ENCODE measurements at places on chromosomes 5 and 9.

DNA sequence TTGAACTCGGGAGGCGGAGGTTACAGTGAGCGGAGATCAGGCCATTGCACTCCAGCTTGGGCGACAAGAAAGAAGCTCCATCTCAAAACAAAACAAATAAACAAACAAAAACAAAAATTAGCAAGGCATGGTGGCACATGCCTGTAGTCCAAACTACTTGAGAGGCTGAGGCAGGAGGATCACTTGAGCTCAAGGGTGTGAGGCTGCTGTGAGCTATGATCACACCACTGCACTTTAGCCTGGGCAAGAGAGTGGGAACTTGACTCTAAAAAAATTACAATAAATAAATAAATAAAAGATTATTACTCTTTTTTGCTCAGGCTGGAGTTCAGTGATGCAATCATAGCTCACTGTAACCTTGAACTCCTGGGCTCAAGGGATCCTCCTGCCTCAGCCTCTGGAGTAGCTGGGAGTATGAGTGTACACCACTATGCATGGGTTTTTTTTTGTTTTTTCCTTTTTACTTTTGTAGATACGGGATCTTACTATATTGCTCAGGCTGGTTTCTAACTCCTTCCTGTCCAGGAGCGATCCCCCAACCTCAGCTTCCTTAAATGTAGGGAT is 9.0 kb upstream of the DCP2 start:
- DNase-seq = no peak

GRCh38 chr5:142613271-142613671 is 72.6 kb downstream of the FGF1 start:
- no peak for DNase-seq

- no peak for DNase-seq
Observed at GRCh38 chr9:128690684-128691034, 1.6 kb downstream of the SET start.

DNA sequence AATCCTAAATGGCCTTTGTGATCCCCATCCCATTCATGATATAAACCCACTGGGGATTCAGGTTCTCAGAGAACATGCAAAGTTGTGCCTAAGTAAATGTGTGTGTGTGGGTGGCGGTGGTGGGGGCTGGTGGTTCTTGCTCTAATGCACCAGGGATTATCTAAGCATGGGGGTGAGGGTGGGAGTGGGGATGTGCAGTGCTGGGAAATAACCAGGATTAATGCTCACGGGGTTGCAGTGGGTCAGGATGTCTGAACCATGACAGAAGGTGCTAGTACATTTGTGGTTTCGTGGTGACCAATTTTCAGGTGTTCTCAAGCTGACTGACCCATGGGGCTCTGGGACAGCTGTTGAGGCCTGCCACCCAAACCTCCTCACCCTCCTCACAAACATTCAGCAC is 101.0 kb downstream of the ZNF608 start:
- peak; percentile 55 for DNase-seq

- DNase-seq = peak; percentile 62
Observed at GRCh38 chr9:87212605-87213021, 265.3 kb upstream of the GAS1 start.

GRCh38 chr9:123365287-123365880 is 9.4 kb downstream of the CRB2 start:
- no peak for DNase-seq

- no peak for DNase-seq
Observed at GRCh38 chr5:180348336-180348735, 4.8 kb downstream of the GFPT2 start.

DNA sequence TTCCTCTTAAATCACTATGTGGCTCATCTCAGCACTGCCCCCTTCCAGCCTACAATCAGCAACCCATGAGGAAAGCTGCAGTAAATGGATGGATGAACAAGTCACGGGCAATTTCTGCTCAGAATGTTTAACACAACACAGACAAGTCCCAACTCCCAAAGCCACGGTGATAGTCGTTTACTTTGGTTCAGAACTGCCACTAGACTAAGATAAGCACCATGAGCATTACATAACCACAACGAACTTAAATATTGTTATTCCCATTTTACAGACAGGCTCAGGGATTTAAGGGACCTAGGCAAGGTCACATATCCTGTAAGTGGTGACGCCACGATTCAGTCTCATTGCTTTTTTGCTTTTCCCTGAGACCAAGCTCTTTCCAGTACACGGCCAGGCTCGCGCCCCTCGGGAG is 2.0 kb upstream of the SMIM27 start:
- no peak for DNase-seq

GRCh38 chr9:81132318-81132717 is 557.0 kb downstream of the TLE1 start:
- DNase-seq = peak; percentile 72

DNA sequence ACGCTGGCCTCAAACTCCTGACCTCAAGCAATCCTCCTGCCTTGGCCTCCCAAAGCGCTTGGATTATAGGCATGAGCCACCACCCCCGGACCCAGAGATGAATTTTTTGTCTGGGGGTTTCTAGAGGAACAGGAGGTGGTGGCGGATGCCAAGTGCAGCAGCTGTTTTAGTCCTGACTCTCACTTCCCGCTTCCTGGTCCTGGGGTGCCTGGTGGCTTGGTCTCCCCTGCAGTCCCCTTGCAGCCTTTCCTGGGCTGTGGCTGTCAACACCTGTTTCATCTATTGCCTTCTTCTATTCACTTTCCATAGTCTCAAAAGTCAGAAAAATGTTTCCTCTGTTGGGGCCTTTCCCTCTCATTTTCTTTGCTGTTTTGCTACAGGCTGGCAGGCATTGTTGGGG is 6.5 kb upstream of the NHP2 start:
- no peak for DNase-seq

GRCh38 chr9:126296687-126297086 is 29.9 kb upstream of the MVB12B start:
- DNase-seq = no peak

GRCh38 chr9:129851821-129852220 is 16.6 kb downstream of the USP20 start:
- DNase-seq = no peak

DNA sequence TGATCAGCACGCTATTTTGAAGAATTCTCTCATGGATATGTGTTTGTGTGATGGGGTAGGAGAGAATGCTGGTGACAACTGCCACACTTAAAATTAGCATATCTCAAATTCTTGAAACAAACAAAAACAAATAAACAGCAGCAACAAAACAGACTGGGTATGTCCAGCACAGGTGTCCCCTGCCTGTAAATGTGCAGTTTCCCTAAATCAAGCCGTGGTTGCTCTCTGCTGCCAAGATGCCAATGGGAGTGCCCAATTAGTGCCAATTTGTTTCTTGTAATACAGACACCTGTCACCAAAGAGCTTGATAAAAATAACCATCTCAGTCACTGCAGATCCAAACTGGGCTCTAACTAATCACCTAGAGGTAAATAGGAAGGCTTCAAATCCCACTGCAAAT is 144.2 kb upstream of the SMARCA2 start:
- DNase-seq = no peak

DNA sequence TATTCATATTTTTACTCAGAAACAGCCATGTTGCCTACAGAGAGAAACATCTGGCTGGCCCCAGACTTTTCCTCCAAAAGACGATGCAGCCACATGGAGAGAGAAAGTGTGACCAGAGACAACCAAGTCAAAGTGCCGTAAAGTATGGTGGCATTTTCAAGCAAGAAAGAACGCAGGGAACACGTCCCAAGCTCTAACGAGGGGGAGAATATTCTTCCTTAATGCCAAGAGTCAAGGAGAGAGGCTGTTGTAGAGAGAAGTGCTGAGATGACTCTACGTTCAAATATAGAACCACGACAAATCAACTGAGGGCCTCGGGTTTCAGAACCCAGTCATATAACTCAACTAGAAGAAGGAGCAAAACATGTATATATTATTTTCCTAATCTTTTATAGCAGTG is 55.9 kb downstream of the FNBP1 start:
- no peak for DNase-seq

- DNase-seq = no peak
Observed at GRCh38 chr5:76547891-76548524, 75.2 kb downstream of the F2RL2 start.

GRCh38 chr5:107668154-107669095 is 2.3 kb downstream of the EFNA5 start:
- peak; percentile 15 for DNase-seq

- no peak for DNase-seq
Observed at GRCh38 chr9:121800376-121800775, 148.9 kb downstream of the DAB2IP start.

DNA sequence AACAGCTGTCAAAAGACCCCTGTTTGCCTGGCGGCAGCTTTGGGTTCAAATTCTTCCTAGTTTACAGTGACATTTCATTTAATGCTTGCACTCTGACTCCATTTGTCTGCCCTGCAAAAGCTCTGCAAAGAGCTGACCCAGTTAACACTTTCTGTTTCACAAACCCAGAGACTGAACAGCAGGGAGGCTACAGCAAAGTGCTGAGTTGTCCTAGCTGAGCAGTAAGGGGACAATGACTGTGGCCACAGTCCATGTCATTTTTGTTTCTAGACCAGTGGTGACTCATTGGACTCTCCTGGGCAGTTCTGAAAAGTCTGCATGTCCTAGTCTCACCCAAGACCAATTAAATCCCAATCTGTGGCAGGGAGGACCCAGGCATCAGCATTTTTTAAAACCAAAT is 994.8 kb upstream of the WWC1 start:
- DNase-seq = peak; percentile 39

DNA sequence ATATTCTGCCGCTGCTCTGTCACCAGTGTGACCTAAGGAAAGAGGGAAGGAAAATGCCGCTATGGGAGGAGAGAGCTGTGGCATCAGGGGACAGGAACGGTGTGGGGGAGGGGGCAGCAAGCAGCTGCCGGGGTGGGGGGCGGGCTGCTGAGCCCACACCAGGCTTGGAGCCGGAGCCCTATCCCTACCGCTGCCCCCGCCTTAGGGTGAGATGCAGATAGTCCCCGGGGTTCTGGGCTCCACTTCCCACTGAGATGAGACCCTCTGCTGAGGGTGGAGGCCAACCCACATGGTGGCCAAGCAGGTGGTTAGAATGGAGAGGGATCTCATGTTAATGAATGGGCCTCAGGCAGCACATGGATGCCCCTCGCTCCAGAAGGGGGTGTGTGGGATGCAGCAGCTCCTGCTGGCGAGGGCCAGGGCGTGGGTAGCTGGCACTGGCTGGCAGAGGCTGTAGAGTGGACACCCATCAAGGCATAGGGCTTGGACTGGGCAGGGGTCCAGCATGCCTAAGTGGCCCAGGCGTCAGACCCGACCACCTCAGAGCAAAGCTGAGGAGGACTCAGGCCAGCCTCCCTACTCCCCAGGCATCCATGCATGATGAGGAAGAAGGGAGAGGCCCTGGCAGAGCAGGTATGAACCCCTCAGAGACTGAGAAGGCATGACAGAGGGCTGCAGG is 131.5 kb downstream of the ZNF354C start:
- no peak for DNase-seq

DNA sequence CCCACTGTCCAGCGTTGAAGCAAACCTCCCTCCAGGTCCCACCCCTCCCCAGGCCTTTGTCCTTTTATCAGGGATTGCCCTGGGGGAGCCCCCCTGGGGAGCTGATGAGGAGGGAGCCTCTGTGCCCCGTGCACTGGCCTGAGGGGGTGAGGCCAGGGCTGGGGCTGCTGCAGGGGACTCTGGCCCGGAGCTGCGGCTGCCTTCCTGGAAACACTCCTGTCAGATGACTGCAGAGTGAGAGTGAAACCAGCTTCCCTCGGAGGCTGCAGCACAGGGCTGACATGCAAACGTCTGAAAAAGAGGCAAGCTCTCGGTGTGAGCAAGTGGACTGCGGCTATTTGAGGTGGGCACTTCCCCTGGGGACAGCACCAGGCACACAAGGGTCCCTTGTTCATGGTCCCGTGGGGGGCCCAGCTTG is 4.6 kb upstream of the TRAF2 start:
- peak; percentile 32 for DNase-seq

GRCh38 chr5:7395432-7395946 is 449 bp upstream of the ADCY2 start:
- DNase-seq = no peak

- DNase-seq = no peak
Observed at GRCh38 chr9:129071526-129072126, 9.3 kb upstream of the DOLPP1 start.

- DNase-seq = no peak
Observed at GRCh38 chr9:130890870-130891687, 5.5 kb downstream of the QRFP start.

- no peak for DNase-seq
Observed at GRCh38 chr5:72624641-72625236, 117.5 kb upstream of the ZNF366 start.

DNA sequence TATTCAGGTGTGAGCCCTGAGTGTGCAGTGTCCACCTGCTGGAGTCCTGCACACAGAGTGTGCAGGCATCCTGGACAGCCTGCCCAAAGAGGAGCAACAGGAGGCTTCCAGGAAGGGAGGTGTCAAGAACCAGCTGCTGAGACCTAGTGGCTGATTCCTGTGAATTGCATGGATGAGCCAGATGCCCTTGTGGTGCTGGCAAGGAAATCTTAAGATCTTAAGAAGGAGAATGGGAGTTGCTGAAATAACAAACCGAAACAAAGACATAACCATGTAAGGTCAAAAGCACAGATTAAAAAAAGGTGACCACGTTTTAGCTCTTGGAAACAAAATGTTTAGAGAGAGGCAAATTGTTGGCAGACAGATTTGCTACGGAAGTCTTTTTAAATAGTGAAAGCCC is 29.3 kb upstream of the RPS23 start:
- no peak for DNase-seq

DNA sequence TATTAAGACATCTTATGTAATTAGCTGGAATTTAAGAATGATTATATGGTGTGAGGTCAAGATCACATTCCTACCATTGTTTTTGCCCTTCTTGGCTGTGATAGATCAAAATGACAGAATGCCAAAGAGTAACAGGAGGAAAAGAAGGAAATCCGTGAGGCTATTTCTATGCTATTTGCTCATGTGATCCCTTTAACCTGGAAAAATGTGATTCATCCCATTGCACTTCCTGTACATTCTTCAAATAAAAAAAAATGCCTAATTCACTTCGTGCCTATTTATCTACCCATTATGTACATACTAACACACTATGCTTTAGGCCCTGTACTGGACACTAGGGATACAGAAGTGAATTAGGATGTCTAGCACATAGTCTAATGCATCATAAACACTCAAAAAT is 154.1 kb upstream of the PAPPA start:
- peak; percentile 37 for DNase-seq

DNA sequence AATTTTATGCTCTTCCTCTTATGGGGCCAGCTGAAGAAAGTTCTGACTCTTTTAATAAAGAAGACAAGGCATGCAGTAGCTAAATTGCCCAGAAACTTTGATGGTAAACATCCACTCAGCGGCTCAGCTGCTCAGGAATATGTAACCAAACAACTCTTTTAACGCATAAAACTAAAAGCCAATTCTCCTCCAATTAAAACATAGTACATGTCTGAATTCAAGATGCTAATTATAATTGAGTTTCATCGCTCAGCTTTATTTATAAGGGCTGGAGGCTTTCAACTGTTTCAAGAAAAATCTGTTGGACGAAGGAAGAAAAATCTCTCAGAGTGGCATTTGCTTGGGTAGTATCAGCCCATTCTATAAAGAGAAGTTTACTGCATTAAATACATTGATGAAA is 359.5 kb downstream of the PTPRD start:
- no peak for DNase-seq

DNA sequence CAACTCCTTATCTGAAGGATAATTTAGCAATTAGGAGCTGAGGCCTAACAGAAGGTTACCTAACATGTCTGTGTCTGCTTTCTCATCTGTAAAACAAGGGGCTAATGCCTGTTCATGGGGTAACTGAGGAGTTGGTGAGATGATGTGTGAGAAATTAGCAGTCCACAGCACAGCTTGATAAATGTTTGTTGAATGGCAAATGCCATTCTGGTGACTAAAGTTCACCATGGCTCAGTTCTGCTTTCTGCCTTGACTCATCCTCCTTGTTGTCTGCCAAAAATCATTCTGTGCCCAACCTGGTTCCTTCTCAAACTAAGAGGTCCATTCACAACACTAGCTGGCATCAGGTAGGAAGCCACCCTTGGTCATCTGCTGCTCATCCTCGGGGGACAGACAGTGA is 552.0 kb upstream of the KLF4 start:
- DNase-seq = peak; percentile 79

Data from RCC 7860 (cell line).